ENCODE measurements at places on chromosomes 2 and 18.

DNA sequence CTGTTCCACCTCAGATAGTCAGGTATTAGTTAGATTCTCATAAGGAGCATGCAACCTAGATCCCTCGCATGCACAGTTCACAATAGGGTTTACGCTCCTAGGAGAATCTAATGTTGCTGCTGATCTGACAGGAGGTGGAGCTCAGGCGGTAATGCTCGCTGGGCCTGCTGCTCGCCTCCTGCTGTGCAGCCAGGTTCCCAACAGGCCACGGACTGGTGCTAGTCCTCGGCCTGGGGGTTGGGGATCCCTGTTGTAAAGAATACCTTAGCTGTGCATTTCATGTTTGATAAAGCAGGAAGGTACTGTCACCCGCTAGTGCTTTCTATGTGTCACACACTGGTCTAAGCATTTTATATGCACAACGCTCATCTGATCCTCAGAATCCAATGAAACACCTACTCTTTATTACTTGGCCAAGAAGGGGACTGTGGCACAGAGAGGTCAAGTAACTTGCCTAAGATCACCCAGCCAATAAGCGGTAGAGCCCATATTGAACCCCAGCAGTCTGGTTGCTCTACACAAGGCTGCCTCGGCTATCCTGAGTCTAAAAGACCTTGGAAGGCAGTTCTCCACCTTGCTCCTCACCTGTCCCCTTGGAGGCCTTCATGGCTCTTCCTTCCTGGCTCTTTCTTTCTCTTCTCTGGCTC lies 35.8 kb downstream of the SLC4A3 start:
- no peak for DNase-seq

- no peak for DNase-seq
Observed at GRCh38 chr18:31686572-31686971, 2.2 kb upstream of the B4GALT6 start.

GRCh38 chr2:45833968-45834344 lies 182.5 kb downstream of the PRKCE start:
- no peak for DNase-seq

- no peak for DNase-seq
Observed at GRCh38 chr2:3130889-3131635, 246.6 kb downstream of the EIPR1 start.
